Hematopoietic multipotent progenitor cell treated with erythropoietin and hydrocortisone succinate and interleukin-3 and kit ligand, for 8 days (in vitro differentiated cells): ENCODE measurements at places on chromosomes 12 and 14.

GRCh38 chr12:50567926-50568325 lies 63.1 kb downstream of the DIP2B start:
- DNase-seq: no peak

DNA sequence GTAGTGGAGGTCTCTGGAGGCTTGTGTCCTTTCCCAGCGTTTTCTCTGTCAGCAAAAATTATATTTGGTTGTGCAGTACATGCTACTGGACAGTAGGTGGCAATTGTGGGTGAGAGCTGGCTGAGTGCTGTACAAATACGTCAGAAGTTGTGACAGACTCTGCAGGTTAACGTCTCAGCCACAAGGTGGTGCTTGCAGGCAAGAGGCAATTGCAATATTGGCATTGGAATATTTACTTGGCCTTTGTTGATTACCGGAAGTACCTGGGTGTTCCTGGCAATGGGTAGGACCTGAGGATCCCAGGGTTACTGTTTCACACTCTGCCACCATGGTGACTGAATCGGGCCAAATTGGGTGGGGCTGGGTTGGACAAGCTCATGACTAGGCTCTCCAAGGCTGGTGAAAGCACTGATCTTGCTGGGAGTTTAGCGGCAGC lies 333.9 kb upstream of the LMO3 start:
- DNase-seq: peak; percentile 73

DNA sequence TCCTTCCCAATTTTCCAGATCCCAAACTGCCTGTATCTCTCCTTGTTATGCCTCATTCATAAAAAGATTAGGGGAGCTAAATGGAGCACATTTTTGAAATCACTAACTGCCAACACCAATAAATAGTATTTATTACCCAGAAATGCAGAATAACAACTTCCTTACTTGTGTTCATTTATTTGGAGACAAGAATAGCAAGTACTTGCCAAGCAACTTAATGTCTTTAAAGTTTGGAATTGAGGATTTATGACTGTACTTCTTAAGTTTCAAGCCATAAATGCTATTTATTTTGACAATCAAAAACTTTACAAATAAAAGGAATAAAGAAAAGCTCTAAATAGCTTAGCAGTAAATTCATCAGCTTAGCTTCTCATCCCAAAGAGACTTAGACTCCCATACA lies 626.1 kb upstream of the NOVA1 start:
- no peak for DNase-seq

- DNase-seq: no peak
Measured at GRCh38 chr14:49977126-49977841, 84.4 kb downstream of the ARF6 start.

DNA sequence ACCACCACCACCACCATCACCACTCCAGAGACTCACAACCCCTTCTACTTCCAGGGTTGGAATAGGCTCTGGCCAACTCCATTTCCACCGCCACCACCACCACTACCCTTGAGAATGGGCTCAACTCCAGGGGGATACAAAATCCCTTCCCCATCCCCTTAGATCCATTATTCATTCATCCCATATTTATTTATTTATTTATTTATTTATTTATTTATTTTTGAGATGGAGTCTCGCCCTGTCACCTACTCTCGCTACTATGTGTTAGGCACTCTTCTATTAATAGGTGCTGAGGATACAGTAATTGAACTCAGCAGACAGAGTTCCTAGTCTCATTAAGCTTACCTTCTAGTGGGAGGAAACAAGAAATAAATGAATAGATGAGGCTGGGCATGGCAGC lies 4.8 kb upstream of the ADCY6 start:
- DNase-seq: no peak
